Activated CD8-positive, alpha-beta T cell treated with anti-CD3 and anti-CD28 coated beads, Interleukin-2, amount 10 ng/mL, durations not matched to agents 7 days and 5 days (primary cell): ENCODE measurements at places on chromosomes 1 and 21.
A peak's percentile ranks its signal among the peaks of the same experiment; 100 is the strongest.

GRCh38 chr1:161827786-161828185, 61.7 kb downstream of the ATF6 start:
- no peak for DNase-seq

GRCh38 chr1:205495237-205495823, 9.1 kb upstream of the CDK18 start:
- no peak for DNase-seq

- DNase-seq = no peak
Measured at GRCh38 chr1:56441601-56442000, 137.8 kb downstream of the PLPP3 start.

- no peak for DNase-seq
Measured at GRCh38 chr1:55209247-55209646, 5.9 kb downstream of the USP24 start.

DNA sequence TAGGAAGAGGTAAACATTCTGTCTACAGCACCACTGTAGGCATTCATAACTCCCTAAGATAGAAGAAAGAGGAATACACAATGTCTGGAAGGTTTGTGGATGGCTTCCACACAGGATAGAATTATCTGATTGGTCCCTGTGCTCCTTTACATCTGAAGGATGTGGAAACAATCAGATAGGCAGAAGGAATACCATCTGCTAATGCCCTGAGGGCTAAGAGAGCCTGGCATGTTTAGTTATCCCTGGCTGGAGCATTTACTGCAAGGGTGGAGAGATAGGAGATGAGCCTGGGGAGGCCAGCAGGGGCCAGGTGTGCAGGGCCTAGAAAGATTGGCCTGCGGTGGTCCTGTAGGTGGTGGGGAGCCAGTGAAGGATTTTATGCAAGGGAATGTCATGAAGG, 8.6 kb upstream of the ACBD3 start:
- no peak for DNase-seq

GRCh38 chr1:29236712-29237128, 398 bp downstream of the PTPRU start:
- no peak for DNase-seq

DNA sequence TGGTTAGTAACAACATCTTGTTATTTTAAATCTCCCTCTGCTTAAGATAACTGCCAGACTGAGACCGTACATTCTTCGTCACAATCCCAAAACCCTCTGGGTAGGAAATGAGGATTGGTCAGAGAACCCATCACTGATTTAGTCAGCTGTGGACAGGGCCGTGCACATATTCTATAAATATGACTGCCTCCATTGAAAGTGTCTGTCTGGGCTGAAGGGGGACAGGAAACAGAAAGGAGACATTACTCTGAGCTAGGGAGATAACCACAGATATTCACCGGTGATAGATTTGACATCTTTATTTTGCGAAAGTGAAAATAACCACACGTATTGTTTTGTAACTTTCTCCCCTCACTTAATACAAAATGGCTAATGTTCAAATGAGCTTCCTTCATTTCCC, 36.9 kb upstream of the ST6GALNAC5 start:
- DNase-seq = no peak

- no peak for DNase-seq
Measured at GRCh38 chr1:241639623-241640148, 483 bp downstream of the CHML start.

DNA sequence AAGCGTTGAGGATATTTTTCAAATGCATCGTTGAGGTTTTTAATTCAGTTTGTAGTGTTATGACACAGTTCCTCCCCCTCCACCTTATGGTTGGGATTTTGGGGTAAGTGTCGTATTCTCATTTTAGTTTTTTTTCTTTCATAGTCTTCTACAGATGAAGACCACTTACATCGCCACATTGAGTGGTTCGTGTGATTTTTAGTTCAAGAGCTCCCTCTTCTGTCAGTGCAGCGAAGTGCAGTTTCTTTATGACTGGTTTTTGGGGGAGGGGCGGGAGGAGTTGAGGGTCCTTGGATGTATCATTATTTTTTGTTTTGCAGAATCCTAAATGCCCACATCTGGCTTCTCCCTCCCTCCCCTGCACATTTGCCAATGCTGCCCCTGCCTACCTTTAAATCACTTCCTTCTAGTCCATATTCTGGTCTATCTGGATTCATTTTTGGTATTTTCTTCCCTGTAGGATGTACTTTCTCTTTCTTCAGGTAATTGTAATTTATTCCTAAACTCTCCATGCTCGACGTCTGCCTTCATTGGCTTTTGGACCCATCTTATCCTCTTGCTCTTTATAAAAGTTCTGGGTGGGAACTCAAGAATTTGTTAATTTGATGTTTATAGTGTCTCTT, 433.1 kb downstream of the CAMTA1 start:
- peak; percentile 49 for DNase-seq

DNA sequence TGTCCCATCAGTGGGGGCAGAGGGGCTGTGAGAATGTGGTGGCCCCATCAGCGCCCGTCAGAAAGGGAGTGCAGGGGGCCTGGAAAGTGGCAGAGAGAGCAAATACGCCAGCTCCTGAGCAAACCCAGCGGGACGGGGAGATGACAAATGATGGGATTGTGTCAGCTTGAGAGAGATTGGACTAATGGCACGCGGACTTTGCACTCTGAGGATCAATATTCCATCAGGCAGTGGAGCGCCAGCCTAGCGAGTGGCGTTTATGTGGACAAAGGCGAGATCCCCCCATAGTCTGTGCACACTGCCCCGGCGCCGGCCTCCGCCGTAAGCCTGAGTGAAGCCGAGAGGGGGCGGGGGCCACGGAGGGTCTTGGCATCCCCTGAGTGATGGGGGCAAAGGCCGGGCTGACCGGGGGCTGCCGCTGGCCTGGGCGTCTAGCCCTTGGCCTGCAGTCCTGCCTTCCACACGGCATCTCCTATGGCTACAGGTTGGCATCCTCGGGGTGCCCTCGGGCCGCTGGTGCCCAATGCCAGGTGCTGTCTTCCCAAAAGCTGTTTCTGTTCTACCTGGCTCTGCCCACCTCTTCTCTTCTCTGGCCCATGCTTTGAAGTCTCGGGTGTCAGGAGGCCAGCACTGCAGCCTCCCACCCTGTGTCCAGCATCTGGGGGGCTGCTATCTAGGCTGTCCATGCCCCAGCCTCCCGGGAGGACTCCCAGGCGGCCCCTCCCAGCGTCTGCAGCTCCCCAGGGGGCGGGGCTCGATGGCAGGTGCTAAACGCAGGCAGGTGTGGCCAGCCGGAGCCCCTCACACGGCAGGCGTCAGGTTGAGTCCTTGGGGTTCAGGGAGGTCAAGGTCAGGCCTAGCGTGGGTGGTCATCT, 46.5 kb downstream of the PRDM16 start:
- DNase-seq = no peak

- DNase-seq = no peak
Measured at GRCh38 chr1:10958614-10959013, 53.8 kb upstream of the TARDBP start.

- no peak for DNase-seq
Measured at GRCh38 chr1:4581807-4582206, 72.6 kb upstream of the AJAP1 start.

DNA sequence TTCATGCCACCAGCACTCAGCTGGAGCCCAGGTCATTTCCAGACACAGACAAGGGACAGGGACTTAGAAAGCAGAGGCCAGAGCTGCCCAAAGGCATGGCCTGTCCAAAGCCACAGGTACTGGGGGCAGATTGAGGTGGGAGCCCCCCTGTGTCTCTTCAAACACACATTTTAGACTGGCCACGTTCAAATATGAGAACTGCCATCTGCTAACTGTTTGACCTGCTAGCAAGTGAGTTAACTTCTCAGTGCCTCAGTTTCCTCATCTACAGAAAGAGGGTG, 862 bp upstream of the LEFTY2 start:
- no peak for DNase-seq

GRCh38 chr1:162561616-162562469, at the start of gene UAP1:
TSS of gene UAP1 (plus strand) at chr1:162561722. CDS start at chr1:162566069, 4,347 bp downstream.
- no peak for DNase-seq

GRCh38 chr1:21639594-21640041, 29.5 kb downstream of the RAP1GAP start:
- no peak for DNase-seq

DNA sequence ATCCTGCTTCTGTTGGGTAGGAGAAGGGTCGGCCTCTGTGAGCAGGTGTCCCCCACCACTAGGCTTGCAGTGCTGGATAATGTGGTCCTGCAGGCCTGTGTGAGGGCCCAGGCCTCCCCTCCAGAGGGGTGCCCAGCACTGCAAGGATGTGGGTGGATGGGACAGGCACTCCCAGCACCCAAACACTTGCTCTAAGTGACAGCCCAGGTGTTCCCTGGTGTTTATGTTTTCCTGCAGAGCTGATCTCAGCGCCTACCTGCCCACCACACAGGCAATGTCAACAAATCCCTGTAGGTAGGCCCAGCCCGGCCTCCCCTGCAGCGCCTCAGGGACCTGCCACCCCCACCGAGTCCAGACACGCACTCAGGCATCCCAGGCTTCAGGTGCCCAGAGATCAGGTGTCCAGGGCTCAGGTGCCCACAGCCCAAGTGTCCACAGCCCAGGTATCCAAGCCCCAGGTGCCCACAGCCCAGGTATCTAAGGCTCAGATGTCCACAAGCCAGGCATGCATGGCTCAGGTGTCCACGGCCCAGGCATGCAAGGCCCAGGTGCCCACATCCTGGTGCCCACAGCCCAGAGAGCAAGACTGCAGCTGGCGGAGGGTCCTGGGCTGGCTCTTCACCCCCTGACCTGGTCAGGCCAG, 59.2 kb downstream of the WNT9A start:
- no peak for DNase-seq

DNA sequence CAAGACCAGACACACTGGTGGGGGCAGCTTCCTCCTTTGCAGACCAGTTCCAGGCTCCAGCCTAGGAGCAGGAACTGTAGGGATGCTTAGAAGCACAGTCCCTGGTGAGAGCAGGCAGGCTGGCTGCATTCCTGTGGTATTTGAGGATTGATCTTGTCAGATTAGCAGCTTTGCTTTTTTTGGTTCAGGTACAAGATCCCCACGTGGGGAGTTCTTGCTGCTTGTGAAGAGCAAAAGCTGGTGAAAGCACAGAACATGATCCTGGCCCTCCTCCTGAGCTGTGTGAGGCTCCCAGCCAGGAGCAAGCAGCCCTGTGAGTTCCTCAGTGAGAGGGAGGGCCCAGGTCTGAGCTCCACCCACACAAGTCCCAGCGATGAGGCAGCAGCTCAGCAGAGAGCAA, 75.3 kb upstream of the ARTN start:
- no peak for DNase-seq

DNA sequence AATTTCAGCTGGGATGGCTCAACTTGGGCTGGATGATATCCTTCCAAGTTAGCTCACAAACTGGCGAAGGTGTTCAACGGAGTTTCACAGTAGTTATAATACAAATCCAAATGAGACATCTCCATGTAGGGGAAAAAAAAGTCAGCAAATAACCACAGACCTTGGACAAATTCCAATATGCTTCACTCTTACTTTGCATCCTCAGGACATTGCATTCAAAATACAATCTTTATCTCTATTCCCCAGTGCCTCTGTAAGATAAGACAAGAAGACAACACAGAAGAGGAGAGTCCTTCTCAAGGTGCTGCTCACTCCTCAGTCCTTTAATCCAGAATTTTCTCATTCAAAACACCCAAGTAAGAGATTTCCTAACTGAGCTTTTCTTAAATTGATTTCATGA, 1797.7 kb downstream of the MRPL39 start:
- no peak for DNase-seq

GRCh38 chr1:19079541-19080472, 123.3 kb upstream of the IFFO2 start:
- DNase-seq = no peak
